ENCODE measurements at places on chromosomes 5 and 9. TPM values are rescaled to one million over a fixed set of nuclear protein-coding genes. Genes with fewer than 3 reads are reported as not detected.

- no peak for DNase-seq
These were observed 32.0 kb downstream of the CPEB4 start for GRCh38 chr5:173920024-173920753.

DNA sequence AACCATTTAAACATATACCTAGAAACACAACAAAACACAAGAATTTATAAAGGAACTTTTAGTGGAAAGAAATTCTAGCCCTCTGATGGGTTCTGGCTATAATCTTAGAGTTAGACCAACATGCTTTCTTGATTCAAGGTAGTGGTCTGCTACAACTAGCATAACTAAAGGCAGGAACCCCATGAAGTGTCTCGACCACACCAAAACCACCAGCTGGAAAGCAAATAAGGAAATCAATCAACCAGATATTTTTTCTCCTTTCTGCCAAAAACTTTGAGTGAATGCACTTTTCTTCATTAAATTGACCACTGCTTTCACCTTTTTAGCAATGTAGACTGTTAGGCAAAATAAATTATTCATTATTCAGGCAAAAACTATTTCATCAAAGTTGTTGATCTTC, 346.4 kb downstream of the EBF1 start:
- DNase-seq = no peak

DNA sequence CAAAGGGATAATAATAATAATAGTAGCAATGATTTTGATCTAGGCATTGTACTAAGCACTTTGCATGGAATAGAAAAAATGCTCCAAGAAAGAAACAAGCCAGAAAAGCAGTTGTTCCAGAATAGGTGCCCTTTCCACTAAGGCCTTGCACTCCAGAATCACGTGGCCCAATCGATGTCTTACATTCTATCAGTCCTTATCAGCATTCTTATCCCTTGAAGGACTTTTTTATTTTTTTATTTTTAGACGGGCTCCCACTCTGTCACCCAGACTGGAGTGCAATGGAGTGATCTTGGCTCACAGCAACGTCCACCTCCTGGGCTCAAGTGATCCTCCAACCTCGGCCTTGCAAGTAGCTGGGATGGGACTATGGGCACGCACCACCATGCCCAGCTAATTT, 36.5 kb downstream of the PDZD2 start:
- no peak for DNase-seq

GRCh38 chr5:54894957-54895815, 90.2 kb downstream of the ESM1 start:
- no peak for DNase-seq

The PDE6A gene
- total RNA-seq = not detected

The IRX2 gene
- under 0.01 TPM for total RNA-seq

The CTSL gene
- 33.0 TPM for total RNA-seq
